ENCODE measurements at places on chromosomes 13 and 19.

- no peak for DNase-seq
Measured at GRCh38 chr13:73401769-73402168, 343.0 kb downstream of the KLF5 start.

DNA sequence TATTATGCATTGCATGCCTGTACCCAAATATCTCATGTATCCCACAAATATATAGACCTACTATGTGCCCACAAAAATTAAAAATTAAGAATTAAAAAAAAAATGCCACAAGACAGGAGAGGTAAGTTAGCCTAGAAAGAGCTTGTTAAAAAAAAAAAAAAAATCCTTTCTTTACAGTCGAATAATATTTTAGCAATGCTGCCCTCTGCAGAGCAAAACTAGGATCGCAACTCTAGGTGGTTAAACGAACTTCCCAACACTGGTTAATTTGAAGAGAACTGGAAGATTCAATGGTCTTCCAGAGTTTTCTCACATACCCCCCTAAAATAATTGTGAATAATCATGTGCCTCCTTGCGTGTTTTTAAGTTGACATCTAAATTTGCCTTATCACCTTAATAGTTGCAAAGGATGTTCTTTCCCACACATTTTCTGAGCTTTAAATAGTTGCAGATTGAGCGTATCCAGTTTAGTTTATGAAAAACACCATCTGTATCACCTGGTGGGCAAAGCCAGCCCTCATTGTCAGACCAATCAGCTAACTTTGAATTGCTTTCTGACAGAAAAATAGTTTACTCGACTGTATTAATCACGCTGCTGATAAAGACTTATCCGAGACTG is 47.4 kb upstream of the RCBTB2 start:
- peak; percentile 79 for DNase-seq

DNA sequence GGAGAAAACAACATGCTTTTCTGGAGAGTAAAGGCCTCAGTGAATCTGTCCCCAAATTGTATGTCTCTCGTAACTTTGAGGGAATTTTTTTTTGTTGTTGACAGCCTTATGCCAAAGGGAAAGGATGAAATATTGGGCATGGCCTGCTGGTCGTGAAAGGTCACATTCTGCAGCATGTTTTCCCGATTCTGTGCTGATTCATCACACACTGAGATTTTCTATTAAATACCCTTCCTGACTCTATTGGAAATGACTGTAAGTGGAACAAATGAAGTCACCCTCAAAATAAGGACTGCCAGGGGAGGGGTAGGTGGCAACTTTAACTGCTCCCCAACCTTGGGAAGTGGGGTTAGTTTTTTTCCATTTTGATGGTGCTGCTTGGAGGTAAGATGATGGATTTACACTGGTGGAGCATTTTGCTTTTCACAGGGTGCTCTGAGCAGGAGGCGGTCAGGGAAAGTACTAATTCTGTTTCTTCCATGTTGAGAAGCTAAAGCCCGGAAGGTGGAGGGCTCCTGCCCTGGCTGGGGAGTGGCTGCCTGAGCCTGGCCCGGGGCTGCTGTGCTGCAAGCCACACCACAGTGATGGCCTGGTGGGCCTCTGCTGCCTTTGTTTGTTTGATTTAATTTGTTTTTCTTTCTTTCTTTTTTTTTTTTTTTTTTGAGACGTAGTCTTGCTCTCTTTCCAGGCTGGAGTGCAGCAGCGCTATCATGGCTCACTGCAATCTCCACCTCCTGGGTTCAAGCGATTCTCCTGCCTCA is 116.8 kb upstream of the SPATA13 start:
- DNase-seq, result no peak

GRCh38 chr13:94232161-94232950 is 247.1 kb downstream of the DCT start:
- DNase-seq, result no peak

DNA sequence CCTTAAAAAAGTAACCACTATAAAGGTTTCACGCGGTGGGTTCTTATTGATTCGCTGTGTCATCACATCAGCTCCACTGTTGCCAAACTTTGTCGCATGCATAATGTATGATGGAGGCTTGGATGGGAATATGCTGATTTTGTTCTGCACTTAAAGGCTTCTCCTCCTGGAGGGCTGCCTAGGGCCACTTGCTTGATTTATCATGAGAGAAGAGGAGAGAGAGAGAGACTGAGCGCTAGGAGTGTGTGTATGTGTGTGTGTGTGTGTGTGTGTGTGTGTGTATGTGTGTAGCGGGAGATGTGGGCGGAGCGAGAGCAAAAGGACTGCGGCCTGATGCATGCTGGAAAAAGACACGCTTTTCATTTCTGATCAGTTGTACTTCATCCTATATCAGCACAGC is 30.6 kb downstream of the FGF9 start:
- DNase-seq, result no peak
